ENCODE measurements at places on chromosomes 13 and 19.

DNA sequence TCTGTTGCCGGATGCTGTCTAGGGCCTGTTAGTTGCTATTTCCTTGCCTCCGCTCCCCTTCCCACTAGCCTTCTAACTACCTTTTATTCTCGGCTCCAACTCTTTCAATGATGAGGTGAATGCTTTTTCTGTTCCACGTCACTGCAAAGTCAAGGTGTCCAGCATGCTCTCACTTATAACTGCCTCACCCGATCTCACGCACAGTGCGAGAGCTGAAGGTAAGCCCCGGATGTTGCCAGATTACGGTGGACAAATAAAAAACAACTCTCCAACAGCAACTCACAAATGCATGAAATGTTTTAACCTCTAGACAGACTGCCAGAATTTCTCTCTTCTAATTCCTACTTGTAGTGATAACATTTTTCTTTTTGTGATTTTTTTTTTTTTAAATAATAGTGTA lies 169.9 kb downstream of the STK24 start:
- no peak for DNase-seq

DNA sequence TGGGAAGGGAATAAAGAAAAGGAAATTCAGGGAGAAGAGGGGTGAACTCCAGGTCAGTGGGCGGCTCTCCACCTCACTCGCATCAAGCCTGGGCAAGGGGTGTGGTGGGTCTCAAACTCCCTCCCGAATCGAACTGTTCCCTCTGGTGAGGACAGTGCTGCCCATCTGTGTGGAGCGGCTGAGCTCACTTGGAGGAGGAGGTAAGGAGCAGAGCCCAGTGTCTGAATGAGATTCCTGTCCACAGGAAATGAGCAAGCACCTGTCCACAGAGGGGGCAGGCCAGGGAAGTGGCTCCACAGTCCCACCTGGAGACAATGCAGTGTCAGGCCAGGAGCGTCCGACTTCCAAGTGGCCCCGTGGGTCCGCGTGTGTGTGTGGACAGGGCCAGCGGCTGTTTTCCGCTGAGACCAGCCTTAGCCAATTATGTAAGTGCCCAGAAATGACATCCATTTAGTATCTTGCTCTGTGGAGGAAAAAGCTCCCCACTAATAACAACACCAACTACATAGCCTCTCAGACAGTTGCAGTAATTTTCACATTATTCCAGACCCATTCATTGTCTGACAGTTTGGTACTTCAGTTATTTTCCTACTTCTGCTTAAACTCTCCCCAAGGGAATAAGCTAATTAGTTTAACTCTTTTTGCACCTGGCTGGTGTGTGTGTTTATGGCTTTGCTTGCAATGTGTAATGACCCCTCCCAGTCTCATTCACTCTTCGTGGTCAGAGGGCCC lies 114.6 kb downstream of the SOX1 start:
- peak; percentile 42 for DNase-seq

DNA sequence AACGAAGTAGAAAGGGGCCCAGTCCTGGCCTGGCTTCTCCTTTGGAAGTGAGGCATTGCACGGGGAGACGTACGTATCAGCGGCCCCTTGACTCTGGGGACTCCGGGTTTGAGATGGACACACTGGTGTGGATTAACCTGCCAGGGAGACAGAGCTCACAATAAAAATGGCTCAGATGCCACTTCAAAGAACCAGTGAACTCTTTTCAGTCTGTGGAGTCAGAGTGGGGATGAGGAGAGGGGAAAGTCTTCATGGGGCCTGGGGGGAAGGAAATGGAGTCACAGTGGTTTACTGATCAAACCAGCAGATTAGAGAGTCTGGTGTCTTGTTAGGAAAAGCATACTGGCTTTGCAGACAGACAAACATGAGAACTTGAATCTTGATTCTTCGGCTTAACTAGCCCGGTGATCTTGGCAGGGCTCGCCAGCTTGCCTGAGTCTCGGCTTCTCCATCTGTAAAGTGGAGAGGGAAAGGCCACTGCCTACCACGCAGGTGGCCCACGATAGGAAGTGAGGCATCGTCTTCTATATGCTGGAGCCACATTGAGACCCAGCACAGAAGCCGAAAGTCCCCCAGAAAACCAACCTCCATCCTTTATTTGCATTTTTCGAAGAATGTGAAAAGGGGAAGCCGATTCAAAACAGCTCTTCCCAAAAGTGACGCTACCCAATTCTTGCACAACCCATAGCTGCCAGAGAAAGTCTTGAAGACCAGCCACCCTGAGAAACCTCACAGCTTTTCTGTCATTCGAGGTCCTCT lies at the start of gene FFAR1:
Gene FFAR1, plus strand, starts transcription at position 732 of the 759 bp plus-strand sequence. CDS start 3,650 bp downstream, outside the sequence.
- peak; percentile 13 for DNase-seq

- DNase-seq, result no peak
Measured at GRCh38 chr19:16626796-16627192, 1.2 kb downstream of the MED26 start.

GRCh38 chr13:64546371-64546770 lies 2683.8 kb downstream of the PCDH9 start:
- no peak for DNase-seq

GRCh38 chr13:40102854-40103253 lies 447.4 kb downstream of the COG6 start:
- DNase-seq, result no peak

DNA sequence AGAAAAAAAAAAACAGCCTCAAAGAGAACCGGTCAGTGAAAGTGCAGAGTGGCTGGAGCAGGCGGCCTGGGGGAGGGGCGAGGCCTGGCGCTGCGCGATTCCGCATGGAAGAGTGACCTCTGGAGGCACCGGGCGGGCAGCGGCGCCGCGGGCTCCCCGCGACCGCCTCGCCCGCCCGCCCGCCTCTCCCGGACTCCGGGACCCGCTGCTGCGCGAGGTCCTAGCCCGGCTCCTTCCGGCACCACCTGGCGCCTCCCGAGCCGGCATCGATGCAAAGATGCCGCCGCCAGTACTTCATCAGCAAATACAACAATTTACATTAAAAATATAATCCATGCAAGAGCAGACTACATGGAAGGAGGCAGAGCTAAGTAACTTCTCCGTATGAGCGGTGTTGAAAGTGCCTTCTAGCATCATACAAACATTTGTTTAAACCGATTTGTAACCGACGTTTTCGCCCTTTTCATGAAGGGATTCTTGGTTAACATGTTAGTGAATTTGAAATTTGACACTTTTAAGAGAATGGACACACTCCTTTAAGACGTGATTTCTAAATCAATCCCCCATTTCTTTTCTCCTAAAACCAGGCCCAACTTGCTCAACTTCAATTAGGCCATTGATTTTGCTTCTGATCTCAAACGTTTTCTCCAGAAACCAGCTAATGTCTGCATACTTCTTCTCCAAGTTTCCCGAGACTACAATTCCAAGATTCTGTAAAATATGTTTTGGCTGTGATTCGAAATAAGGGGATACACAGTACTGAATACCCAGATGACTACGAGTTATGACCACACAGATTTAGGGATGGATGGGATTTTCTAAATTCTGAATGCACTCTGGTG lies 2.1 kb downstream of the EFNB2 start:
- peak; percentile 93 for DNase-seq

- DNase-seq, result no peak
Measured at GRCh38 chr19:36081894-36082293, 27.2 kb downstream of the WDR62 start.

DNA sequence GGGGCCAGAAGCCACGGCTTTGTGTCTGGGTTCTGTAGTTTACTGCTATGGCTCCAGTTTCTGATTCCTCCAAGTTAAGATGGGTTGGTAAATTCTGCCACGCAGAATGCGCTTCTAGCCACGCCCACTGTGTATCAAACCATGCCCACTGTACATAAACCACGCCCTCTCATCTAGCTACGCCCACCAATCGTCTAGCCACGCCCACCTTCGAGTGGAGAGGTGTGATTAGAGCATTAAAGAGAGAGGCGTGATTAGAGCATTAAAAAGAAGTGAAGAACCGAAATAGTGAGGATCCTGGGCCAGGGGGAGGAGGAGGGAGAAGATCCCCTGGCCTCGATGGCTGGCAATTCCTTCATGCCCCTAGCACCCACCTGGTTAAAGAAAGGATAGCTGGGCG lies 43.7 kb upstream of the ADGRE5 start:
- DNase-seq, result peak; percentile 91

DNA sequence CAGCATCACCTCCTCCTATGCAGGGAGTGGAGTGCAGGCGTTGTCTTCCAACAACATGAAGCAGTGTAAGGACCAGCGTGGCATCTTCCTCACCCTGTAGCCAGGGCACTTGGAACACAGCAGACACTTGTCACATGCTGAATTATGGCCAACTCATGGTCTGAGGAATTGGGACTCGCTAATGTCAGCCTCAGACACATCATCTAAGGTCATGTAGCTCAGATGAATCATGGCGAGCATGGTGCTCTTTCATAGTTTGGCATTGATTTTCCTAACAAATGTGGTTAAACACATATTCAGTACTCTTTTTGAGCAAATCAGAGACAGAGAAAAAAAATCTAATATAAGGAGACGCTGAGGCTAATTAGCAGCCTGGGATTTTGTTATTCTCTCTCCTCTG lies 99.6 kb upstream of the SGCG start:
- DNase-seq, result no peak

- no peak for DNase-seq
Measured at GRCh38 chr19:2837430-2837829, 3.8 kb upstream of the ZNF555 start.

GRCh38 chr13:110228936-110229904 lies 77.7 kb downstream of the COL4A1 start:
- no peak for DNase-seq

DNA sequence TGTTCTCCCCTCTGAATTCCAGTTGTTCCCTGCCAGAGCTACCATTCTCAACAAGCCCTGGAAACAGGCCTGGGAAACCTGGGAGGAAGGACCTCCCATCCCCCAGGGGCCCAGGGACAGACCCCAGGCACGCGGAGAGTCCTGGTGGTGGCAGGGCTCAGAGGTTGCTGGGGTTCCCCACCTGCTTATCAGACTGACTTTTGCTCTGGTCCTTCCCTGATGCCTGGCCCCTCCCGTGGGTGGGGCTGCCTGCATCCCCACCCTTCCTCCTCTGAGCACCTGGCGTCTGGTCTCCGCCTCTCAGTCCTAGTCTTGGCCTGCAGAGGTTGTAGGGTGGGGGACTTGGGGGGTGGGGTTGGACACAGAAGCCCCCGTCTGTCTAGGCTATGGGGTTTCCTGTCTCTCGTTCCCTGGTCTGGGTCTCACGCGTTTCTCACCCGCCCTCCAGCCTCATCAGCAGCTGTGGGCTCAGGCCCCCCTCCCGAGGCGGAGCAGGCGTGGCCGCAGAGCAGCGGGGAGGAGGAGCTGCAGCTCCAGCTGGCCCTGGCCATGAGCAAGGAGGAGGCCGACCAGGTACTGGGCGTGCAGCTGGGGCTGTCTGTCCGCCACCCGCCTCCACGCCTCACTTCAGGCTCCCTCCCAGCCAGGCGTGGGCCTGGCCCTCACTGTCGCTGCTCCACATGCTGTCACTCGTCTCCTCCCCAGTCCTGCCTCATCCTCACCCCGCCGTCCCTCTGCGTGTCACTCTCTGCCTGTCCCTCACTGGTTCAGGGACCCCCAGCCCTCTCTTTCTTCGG lies 13.6 kb downstream of the EPN1 start:
- no peak for DNase-seq

DNA sequence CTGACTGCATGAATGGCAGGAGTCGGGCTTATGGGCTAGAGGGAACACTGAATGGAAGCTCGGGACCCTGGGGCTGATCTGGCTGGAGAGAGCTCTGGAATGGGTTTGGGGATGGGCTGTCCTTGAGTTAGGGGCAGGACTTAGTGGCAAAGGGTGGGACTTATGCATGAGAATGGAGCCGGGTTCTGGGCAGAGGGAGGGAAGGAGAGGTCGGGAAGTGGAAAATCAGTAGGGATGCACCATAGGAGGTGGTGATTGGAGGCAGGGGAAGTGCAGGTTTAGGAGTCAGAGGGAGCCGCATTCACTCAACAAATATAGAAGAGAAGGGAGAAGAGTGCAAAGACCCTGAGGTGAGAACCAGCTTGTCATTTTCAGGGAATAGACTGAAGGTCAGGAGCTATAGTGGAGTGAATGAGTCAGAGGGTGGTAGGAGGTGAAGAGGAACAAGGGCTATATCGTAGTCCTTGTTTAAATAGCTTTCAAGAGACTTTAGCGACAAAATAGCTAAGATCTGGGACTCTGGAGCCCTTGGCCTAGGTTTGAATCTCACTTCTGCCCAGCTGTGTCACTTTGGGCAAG lies 748 bp downstream of the RAB4B start:
- DNase-seq, result no peak

DNA sequence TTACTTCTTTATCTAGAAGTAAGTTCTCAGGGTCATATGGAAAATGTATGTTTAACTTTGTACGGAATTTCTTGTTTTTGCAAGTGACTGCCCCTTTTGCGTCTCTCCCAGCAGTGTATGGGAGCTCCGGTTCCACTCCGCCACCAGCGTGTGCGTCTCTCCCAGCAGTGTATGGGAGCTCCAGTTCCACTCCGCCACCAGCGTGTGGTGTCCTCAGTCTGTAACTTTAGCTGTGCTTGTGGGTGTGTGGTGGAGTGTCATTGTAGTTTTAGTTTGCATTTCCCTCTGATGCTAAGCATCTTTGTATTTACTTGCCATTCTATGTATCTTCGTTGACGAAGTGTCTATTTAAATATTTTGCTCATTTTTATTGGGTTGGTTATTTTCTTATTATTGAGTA lies 2.4 kb downstream of the CUL4A start:
- DNase-seq, result peak; percentile 80

GRCh38 chr19:8261347-8261746 lies 46.8 kb downstream of the CD320 start:
- DNase-seq, result no peak

DNA sequence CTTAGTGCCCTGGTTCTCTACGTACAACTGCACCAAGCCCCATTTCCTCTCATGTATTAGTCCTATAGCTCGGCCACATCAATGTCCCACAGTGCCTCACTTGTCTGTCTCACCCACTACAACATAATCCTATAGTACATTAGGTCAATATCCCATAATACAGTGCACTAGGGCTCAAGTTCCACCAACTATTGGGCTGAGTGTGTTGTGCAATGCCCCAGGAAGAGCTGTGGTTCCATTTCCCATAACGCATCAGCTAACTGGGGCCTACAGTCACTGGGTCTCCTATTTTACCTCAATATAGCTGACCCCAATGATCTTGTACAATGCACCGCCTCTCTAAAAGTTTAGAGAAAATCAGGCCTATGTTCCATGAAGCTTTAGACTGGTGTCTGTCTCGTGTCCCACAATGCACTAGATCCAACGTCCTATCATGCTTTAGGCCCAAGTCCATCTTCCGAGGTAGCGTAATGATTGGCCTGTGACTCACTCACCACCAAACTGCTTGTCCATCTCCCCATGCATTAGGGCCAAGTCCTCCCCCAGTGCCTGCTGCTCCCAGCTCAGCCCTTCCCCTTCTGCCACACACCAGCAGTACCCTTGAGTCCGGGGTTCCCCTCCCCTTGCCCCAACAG lies 21.8 kb downstream of the TSKS start:
- DNase-seq, result no peak

GRCh38 chr19:13007292-13008045 lies 12.2 kb downstream of the NFIX start:
- no peak for DNase-seq

Data from endodermal cell (in vitro differentiated cells).